CD4-positive, alpha-beta T cell treated with Interleukin-4 for 1 hour (primary cell): ENCODE measurements at places on chromosomes 2 and 18.

- DNase-seq: peak; percentile 8
Observed at GRCh38 chr2:232874677-232875223, 4.7 kb downstream of the SNORC start.

DNA sequence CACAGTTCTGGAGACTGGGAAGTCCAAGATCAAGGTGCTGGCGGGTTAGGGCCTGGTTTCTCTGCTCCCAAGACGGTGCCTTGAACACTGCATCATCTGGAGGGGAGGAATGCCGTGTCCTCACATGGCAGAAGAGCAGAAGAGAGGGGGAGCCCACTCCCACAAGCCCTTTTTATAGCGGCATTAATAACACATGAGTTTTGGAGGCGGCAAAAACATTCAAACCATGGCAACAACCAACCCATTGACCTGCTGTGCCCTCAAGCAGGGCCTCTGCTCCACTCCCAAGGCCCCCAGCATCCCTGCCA, 62.0 kb downstream of the SMAD7 start:
- DNase-seq: no peak

DNA sequence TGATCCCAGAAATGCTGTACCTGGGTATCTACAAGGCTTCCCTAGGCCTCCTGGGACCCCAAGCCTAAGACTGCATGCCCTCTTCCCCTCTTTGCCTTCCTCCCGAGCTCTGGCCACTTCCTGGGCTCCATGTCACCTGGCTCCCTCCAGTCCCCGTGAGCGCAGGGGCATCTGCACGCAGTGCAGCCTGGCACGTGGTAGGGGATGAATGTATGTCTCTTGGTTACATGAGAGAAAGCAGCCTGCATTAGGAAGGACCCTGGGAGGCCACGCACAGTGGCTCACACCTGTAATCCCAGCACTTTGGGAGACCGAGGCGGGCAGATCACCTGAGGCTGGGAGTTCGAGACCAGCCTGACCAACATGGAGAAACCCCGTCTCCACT, 15.8 kb downstream of the PASK start:
- DNase-seq: no peak

GRCh38 chr2:35973132-35973736, 382.3 kb upstream of the CRIM1 start:
- DNase-seq: peak; percentile 35

GRCh38 chr2:216447293-216447692, 35.0 kb downstream of the SMARCAL1 start:
- no peak for DNase-seq

GRCh38 chr2:25955869-25956535, 26.3 kb downstream of the KIF3C start:
- no peak for DNase-seq

GRCh38 chr2:84491256-84491655, 25.0 kb upstream of the DNAH6 start:
- no peak for DNase-seq

DNA sequence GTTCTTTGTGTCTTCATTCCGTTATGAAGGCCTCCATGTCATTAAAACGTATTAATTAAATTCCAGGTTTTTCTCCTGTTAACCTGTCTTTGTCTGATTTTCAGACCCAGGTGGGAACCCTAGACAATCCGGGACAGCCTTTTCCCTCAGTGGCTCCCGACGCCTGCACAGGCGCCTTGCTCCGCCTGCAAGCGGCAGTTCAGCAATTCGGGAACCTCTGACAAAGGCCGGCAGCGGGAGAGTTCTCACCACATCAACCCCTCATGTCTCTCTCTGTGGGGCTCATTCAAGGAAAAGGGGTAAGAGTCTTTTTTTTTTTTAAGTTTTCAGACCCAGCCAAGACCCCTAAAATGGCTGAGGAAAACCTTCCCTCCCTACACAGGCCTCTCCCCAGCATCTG, 259.8 kb upstream of the SALL3 start:
- no peak for DNase-seq

DNA sequence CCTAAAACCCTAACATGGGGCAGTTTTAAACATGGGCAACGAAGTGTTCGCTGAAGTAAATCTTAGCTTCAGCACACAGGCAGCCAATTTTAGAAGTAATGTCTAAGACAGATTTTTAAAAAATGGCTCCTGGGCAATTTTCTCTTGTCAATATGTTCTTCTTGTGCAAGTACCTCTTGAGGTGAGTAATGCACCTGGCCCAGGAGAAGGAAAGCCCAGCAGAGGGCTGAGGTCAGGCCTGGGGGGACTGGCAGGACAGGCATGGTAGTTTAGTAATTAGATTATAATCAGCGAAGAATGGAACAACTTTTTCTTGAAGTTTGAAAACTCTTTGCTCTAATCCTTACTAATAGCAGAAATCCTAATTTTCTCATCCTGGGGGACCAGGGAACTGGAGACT, 77.6 kb downstream of the SPRED2 start:
- no peak for DNase-seq

GRCh38 chr2:100416935-100417710, at the start of gene CHST10:
CHST10 (minus strand) TSS chr2:100417668; CDS start chr2:100406675, 10,993 bp downstream.
- DNase-seq: peak; percentile 35

- no peak for DNase-seq
Observed at GRCh38 chr18:79570266-79571201, 109.1 kb upstream of the CTDP1 start.

GRCh38 chr18:45541421-45541820, 73.9 kb upstream of the SLC14A2 start:
- no peak for DNase-seq

- DNase-seq: no peak
Observed at GRCh38 chr18:48021273-48021914, 90.9 kb upstream of the SMAD2 start.

GRCh38 chr2:26457251-26457666, 20.7 kb downstream of the OTOF start:
- no peak for DNase-seq

DNA sequence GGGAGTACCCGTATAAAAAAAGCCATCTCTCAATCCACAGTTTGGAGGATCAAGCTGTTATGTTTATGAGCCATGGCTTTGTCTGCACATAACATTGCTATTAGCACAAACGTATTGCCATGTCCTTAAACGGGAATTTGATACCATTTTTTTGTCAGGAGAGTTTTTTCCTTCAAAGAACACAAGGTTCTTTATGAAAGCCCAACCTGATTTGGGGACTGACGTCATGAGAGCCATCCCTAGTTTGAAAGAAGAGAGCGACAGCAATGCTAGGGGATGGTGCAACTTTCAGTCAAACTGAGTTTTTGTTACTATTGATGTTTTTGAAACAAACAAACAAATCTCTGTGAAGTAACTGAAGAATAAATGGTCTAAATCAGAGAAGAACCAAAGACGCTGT, 376.6 kb downstream of the EIPR1 start:
- no peak for DNase-seq
